ENCODE measurements at places on chromosomes 4 and X.
A peak's percentile ranks its signal among the peaks of the same experiment; 100 is the strongest.

GRCh38 chr4:5456296-5456845, 252.0 kb downstream of the EVC2 start:
- no peaks in the 10 kb centered on the region for H3K4me1 ChIP-seq
- DNase-seq, result no peak
- no peaks in the 10 kb centered on the region for H3K36me3 ChIP-seq
- H3K27ac ChIP-seq, result no peak overlapping the region
- H3K27me3 ChIP-seq, result no peaks in the 10 kb centered on the region
- H3K4me3 ChIP-seq, result no peak overlapping the region

DNA sequence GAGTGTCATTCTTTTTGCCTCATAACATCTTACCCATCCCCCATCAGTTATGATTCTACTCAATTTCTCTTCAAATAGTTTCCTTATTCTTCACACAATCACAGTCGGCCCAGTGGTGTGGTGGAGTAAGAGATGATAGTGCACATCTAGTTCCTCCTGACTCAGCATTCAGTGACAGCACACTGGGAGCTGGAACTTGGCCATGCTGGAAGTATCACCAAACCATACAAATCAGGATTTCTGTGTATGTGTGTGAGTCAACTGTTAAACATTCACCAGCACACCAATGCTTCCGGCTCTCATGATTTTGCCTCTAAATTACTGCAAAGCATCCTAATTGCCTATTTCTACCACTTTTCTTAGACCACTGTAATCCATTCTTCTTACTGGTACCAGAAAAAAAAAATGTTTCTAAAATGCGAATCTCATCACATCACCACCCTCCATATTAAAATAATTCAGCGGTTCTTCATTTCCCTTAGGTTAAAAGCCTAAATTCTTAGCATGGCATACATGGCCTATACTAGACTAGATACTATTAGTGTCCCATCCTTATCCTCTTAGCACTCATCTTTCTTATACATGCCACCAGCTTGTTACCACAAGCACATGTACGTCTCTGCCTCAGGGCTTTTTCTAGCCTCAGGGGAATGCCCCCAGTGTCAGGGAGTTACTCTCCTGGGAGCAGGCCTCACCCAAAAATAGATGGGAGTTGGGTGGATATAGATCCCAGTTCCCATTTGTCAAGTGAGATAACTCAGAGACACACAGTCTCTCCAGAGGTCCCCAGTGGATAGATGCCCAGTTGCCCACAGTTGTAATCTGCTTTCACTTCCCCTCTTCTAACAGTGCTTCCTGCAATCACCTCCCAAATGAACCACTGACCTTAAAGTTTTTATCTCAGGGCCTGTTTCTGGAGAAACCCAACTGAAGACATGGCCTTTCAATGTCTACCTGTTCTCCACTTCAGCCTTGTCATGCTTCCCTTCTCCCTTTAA, 49.2 kb upstream of the DDX53 start:
- no peak overlapping the region for H3K27ac ChIP-seq
- no peaks in the 10 kb centered on the region for H3K27me3 ChIP-seq
- no peaks in the 10 kb centered on the region for H3K4me1 ChIP-seq
- no peaks in the 10 kb centered on the region for H3K36me3 ChIP-seq
- peak; percentile 18 for DNase-seq

DNA sequence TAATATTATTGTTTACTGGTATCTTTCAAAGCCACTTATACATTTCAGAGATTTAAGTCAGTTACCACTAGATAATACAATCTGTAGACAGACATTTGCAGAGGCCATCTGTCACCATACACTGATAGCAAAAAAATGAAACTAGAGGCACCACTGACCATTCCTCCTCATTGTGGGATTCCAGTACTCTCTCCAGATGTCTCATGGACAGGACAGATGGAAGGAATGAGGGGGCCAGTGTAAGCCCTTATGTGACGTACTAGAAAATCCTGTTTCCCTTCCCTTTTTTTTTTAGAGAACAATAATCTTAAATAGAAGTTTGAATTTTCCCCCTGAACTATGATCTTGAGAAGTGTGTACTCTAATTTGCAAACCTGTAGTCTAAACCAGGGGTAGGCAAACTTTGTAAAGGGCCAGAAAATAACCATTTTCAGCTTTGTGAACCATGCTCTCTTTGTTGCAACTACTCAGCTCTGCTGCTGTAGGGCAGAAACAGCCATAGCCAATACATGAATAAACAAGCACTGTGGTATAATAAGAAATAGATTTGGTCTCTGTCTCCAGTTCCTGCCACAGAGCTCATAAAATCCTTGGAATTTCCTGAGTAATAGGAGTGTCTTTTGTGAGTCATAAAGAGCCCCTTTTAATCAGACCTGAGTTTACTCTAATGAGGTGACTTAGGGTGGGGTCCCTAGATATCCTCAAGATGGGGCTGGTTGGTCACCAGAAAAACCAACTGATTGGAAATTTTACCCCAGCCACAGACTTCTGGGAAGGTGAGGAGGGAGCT, 90.4 kb downstream of the MOSPD2 start:
- H3K27ac ChIP-seq, result no peak overlapping the region
- H3K36me3 ChIP-seq, result no peaks in the 10 kb centered on the region
- no peak for DNase-seq
- H3K4me1 ChIP-seq, result no peaks in the 10 kb centered on the region

GRCh38 chr4:127781300-127782024, 660 bp upstream of the HSPA4L start:
- no peaks in the 10 kb centered on the region for H3K36me3 ChIP-seq
- no peaks in the 10 kb centered on the region for H3K4me1 ChIP-seq
- peak overlapping the region; percentile 62 for H3K4me3 ChIP-seq
- H3K27ac ChIP-seq, result peak overlapping the region; percentile 40
